Skeletal muscle cell (primary cell): ENCODE measurements at places on chromosomes 16 and 17.

DNA sequence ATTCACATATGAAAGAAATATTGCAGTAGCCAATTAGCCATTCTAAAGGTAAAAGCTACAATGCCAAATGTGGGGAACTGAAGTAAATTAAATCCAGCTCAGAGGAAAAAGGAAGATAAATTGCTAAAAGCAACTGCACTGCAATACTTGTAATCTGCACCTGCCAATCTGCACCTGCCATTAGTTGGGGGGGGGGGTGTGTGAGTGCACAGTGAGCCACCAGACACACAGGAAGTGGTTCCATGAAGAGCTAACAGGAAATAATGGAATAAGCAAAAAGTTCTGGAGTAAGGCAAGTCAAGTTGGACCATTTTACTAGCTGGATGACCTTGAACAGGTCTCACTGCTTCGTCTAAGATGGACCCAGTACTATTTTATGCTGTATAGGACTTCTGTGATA, 191.8 kb downstream of the PARN start:
- no peak for DNase-seq

GRCh38 chr17:36602030-36602748, 806 bp downstream of the MRM1 start:
- DNase-seq: no peak

DNA sequence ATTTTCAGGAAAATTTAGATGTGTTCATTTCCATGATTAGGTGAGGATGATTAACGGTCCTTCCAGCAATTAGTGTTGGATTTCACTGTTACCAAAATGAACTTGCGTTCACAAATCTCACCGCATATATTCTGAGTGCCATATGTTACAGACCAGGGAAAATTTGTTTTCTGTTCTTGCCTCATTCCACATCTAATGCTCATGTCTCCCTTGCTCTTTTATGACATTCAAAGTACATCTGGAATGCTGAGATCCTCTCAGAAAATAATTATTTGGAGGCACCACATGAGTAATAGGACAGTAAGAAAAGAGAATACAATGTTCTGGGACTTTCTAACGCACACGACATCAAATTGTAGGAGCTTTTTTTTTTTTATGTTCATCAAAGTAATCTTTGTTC, 406.5 kb downstream of the SHISA9 start:
- peak; percentile 78 for DNase-seq

DNA sequence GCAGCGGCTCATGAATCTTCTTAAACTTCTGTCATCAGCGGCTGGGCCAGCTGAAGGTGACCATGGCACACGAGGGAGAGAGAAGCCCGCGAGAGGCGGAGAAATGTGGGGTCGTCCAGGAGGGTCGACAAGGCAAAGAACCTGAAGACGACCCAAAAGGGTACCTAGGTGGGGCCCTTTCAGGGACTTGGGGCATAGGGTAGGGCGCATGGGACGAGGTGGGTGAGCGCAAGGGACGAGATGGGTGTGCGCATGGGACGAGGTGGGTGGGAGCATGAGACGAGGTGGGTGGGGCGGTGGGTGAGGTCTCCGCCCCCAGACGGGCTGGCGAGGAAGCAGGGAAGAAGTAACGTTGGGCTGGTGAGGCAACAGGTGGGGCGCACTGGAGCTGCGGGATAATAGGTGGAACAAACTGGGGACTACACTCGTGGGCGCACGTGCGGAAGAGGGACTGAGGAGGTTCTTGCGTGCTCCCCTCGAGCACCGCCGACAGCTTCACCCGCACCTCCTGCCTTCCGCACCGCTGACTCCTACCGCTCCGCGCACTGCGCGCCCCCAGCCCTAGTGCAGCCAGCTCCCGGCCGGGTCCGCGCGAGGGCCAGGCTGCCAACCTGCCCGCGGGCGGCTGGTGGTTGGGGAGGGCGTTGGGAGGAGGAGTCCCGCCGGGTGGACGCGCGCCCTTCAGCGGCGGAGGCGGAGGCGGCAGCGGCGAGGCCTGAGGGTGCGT, 23.2 kb upstream of the CRYM start:
- peak; percentile 21 for DNase-seq

GRCh38 chr16:71402007-71402406, 39.8 kb downstream of the TLE7 start:
- DNase-seq: no peak

GRCh38 chr16:59330019-59330670, 596.0 kb upstream of the GOT2 start:
- DNase-seq: no peak

GRCh38 chr17:42579794-42580551, 2.4 kb upstream of the PSMC3IP start:
- no peak for DNase-seq

DNA sequence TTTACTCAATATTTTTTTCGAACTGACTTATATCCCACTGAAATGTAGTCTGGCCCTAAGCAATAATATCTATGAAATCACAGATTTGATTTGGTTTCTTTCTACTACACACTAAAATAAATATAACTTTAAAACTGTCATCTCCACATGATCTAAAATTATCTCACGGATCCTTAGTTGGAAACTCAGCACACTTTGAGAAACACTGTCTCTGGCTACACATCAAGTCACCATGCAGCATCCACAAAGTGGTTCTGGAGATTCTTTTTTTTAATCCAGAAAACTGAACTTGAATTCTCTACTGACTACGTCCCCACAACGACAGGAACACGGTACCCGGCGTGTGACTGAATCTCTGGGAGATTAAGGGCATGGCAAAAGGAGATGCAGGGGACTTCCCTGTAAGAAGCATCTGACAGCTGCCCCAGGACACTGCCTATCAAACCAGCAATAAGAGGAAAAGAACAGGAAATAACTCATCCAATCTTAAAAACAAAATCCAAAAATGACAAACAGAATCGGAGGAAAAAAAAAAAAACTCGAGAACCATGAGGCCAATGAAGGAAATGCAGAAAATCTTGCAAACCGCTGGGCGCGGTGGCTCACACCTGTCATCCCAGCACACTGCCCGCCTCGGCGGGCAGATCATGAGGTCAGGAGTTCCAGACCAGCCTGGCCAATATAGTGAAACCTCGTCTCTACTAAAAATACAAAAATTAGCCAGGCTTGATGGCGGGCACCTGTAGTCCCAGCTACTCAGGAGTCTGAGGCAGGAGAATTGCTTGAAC, 141.0 kb upstream of the RCVRN start:
- DNase-seq: no peak
